AG20443 (cell line): ENCODE measurements at places on chromosomes 2 and 18.

DNA sequence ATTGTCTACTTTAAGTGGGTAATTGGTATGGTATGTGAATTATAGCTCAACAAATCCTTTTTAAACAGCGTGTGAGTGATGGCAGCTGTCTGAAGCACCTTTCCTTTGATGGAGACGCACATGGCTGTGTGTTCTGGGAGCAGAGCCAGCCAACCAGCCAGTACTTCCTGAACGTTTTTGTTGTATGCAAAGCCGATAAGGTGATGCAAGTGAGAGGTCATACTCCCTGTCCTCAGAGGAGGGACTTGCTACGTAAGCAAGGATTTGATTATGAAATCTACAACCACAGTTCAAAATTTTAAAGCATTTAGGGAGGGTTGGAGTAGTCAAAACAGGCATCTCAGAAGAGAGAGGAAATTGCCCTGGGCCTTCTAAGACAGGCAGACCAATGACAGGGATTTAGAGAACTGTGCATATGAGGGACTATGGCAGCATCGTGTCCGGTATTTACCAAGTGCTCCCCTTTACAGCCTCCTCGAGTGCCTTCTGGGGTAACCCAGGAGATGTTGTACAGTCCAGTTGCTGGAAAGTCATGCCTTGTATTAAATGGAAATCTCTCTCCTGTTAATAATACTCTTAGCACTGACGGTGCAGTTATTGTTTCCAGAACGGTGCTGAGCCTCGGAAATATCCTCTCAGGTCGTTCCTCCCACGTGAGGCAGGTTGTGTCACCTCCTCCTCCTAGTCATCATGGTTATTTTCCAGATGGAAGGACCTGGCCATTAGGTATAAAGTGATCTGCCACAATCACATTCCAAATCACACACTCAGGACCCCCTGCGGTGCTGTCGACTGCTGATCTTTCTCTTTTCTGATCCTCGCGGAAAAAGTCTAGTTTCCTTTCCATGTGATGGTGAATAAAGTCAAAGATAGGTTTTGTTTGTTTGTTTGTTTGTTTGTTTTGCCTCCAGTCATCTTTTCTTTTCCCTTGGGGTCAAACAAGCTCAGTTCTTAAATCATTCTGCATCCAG lies 28.4 kb downstream of the ARHGEF4 start:
- no peak for DNase-seq

DNA sequence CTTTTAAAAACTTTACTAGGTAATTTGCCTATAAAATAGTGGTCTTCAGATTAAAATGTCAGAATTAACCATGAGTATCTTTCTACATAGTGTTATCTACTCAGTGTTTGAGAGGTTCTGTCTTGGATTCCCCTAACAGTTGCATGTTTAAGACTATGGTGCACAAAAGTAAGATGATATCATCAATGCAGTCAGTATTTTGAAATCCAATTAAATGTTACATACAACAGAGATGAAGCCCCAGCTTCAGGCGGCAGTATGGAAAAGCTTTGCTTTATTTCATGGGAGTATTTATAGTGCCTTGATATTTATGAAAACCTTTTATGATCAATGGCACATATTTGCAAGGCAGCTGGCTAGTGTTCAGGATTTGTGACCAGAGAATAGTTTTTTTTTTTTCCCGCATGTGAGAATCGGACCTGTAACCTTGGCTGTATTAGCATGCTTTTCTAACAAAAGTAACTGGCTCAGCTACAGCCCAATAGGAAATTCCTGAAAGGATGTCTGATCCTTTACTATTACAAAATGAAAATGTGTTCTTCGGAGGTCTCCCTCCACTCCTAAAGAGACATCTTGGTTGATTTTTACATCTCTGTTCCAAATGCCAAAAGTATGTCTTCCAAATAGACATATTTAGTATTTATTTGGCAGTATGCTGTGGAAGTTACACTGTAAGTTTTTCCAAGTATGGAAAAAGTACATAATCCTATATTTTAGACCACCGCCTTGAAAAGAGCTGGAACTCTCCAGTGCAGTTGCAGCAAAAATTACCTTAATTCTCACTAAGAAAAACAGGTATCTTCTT lies 319.3 kb upstream of the UBE2E3 start:
- no peak for DNase-seq

DNA sequence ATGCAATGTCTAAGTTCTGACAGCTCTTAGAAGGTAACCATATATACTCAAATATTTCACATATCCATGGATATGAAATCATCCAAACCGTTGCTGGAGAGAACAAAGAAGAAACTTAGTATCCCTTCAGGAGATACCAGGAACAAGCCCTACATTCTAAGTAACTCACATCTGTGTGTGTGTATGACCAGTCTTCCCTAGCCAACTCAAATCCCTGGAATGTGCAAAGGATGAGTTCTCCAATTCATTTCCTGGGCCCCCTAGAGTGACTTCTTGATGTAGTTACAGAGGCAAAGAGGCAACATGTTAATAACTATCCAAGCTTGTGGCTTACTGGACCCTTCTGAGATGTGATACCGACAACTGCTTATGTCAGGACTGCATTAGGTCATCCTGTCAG lies 20.1 kb downstream of the TPGS2 start:
- peak; percentile 56 for DNase-seq

- DNase-seq = peak; percentile 90
These were observed 136.3 kb upstream of the SLC39A10 start for GRCh38 chr2:195520671-195521155.

DNA sequence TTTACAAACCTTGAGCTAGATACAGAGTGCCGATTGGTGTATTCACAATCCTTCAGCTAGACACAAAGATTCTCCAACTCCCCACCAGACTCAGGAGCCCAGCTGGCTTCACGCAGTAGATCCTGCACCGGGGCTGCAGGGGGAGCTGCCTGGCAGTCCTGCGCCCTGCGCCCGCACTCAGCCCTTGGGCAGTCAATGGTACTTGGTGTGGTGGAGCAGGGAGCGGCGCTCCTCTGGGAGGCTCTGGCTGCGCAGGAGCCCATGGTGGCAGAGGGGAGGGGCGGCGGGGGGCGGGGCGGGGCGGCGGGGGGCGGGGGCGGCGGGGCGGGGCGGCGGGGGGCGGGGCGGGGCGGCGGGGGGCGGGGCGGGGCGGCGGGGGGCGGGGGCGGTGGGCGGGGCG lies 923.4 kb downstream of the SOCS6 start:
- no peak for DNase-seq

- DNase-seq = peak; percentile 68
These were observed 66.6 kb downstream of the PHLPP1 start for GRCh38 chr18:62781893-62782292.
